T-helper 17 cell (primary cell): ENCODE measurements at places on chromosomes 5 and 9.

DNA sequence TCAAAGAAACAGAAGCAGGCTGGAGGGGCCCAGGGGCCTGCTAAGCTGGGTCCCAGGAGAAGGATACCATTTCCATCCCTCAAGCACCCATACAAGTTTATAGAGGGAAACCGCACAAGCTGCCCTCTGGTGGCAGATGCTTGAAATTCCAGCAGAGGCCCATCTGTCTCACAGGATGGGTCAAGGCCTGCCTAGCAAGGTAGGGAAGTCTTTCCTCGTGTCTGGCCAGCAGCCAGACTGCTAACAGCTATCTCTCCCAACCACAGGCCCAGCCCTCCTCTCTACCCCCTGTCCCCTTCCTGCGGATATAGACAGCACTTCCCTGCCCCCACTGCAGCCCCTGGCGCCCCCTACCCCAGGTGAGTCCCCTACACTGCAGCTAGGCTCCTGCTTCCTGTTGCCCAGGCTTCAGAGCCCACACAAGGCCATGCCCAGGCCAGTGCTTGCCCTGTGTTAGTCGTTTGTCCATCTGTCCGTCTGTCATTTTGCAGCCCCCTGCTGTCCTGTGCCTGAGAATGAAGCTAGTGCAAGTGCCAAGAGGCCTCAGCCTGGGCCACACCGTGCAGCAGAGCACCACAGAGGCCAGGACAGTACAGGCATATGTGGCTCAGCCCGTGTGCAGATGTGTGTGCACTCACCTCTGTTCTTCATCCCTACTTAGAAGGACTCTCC lies 26.2 kb downstream of the TCF7 start:
- DNase-seq, result no peak

DNA sequence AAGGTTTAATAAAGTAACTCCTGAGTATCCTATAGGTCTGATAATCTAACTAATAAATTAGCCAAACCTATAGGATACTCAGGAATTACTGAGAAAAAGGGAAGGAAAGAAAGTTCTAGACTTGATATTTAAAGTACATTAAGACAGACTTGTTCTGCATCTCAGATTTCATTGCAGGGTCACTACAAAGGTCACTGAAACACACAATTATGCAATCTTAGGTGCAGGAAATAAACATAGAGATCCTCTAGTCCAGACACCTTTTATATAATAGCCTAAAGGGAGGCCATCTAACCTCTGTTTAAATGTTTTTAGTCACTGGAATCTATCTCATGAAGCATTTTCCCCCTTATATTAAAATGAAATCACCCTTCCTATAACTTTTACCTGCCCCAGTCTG lies 1215.7 kb downstream of the MAT2B start:
- DNase-seq, result no peak

DNA sequence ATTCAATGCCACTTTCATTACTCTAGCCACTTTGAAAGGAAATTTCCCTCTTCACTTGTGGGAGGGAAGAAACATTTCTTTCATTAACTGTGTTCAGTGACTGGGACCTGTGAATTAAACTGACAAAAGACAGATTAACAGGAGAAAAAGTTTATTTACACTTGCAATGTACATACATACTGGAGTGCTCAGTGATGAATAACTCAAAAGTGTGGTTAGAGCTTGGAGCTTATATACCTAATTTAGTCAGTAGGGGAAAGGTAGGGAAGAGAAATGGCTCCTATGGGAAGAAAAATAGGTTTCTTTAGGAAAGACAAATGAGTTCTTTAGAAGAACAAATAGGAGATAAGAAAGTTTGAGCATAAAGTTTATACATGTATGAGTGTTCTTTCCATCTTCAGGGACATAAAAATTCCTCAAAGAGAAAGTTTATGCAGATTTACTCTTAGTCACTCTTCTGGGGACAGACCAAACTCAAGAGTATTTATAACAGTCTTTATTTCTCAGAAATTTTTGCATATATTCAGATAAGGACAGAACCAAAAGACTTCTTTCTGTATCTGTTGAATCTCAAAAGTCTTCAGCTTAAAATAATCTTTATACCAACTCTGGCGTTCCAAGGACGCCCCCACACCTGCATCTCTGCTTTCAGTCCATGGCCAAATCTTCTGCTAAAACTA lies 120.0 kb upstream of the RAI14 start:
- DNase-seq, result no peak

GRCh38 chr9:13444245-13445102 lies 165.0 kb upstream of the MPDZ start:
- no peak for DNase-seq

- DNase-seq, result no peak
Observed at GRCh38 chr9:134474055-134474370, 147.8 kb downstream of the RXRA start.

GRCh38 chr9:93812410-93812668 lies 142.8 kb downstream of the BARX1 start:
- DNase-seq, result no peak

DNA sequence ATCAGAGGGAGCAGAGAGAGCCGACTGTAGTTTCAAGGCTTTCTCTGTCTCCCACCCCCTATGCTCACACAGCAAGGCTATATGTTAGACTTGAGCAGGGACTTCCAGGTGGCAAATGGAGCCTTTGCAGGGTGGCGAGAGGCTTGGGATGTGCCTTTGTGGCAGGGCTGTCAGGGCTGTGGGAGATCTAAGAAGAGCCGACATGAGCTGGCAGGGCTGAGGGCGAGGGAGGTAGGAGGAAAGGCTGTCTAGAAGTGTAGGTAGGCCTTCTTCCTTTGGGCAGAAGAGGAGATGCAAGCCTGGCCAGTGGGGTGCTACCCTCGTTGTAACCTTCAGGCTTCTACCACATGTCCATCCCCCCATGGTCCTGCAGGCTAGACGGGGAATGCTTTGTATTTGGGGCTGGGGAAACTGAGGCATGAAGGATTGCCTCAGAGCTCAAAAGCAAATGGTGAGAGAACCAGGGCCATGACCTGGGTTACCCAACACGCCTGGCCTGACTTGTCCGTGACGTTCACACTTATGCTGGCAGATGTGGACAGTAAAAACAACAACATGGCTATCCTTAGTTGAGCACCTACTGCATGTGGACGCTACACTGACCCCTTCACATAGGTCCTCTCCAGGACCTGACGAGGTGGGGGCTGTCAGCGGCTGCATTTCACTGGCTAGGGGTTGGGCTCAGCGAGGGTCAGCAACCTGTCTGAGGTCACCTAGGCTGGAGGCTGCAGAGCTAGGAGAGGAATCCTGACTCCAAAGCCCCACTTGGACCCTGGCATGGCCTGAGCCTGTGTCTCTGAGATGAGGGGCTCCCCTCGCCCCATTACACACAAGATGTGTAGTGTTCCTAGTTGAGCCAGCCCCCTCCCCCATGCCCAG lies 15.3 kb downstream of the CXXC5 start:
- no peak for DNase-seq

DNA sequence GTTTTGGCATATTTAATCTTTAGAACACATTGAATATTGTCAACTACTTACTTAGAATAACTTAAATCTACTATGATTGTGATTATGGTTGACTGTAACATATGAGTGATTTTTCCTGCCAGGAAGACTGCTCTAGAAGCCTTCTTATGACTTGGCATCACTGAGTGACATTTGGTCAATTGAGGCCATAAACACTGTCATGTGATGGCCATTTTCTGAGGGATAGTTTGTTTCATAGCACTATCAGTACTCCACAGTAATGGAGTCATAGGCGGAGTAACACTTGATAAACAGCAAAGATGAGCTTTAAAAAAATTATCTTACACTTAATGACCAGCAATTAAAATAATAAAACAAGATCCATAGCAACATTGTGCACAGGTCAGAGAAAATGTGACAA lies 31.0 kb downstream of the C9orf40 start:
- DNase-seq, result no peak

- no peak for DNase-seq
Observed at GRCh38 chr5:73674669-73675004, 48.6 kb downstream of the ARHGEF28 start.

DNA sequence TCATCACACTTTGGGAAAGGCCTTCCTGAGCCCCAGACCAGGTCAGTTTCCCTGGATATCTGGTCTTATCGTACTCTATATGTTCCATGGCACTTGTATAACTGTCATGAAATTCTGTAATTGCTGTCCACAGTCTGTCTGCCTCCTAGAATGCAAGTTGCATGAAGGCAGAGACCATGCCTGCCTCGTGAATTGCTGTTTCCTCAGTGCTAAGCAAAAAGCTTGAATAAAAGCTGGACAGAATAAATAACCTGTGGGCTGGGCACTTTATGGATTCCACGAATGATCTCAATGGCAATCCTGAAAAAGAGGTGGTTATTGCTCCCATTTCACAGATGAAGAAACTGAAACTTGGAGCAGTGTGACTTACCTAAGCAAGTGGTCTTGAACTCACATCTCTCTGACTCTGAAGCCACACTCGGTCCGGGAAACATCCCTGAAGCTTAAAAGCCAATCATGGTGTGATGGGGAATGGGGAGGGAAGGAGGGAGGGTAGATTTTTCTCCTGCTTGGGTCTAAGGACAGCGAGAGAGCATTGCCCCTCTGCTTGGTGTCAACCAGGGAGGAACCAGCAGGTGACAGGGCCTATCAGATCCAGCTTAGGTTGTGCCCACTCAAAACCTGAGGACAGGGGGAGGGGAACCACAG lies 13.2 kb upstream of the LHX2 start:
- no peak for DNase-seq

DNA sequence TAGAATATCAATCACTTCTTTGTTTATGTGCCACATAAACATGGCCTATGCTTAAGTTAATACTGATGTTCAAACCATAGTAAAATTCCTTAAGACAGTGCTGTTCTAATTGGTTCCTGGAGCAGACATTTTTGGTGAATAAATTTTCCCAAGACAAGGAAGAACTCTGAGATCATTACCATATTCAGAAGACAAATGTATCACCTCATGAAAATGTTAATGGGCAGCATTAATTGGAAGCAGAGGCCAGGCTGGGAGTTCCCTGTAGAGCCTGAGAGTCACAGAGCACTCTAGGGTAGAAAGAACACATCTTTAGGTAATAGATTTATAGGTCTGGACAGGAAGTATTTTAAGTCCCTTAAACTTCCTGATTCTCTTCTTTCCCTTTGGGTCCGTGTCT lies 240.2 kb downstream of the MAN2A1 start:
- no peak for DNase-seq

DNA sequence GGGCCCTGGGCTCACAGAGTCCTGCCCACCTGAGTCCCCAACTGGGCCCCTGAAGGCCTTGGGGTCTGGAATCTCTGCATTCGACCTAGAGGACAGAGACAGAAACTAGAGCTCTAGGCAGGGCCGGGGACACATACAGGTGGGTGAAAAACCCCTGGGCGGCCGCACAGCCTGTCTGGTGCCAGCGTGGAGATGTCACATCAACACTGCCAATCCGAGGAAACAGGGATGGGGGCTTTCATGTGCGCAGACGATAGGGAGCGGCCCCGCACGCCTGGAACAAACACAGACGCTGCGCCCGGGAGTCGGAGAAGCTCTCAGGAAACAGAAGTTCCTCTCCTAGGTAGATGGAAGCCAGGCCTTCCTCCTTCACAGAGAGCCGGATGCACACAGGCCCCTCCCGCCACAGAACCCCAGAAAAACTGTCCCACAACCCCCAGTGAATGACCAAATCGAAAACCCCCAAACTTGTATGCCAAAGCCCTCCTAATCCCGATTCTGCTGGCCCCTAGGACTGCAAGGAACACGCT lies 1.8 kb downstream of the GRM6 start:
- DNase-seq, result no peak

- DNase-seq, result no peak
Observed at GRCh38 chr9:80501635-80502034, 929.9 kb downstream of the TLE4 start.

GRCh38 chr5:149071756-149072155 lies 8.9 kb upstream of the SH3TC2 start:
- DNase-seq, result no peak

DNA sequence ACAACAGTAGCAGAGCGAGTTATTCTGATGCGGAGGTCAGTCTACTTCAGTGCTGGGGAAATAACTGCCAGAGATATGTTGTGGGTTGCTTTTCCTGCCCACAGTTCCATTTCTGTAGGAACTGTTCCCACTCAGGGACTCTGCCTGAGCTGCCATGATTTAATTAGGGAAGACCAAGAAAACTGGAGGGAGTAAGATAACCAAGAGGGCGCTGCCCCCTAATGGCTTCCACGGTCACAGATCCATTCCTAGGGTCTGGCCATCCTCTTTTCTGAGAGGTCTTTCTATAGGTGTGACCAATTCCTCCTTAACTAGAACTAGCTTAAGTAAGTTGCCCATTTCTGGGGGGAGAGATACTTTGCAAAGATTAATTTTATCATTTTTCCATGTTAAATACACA lies 125.9 kb downstream of the APBA1 start:
- no peak for DNase-seq

DNA sequence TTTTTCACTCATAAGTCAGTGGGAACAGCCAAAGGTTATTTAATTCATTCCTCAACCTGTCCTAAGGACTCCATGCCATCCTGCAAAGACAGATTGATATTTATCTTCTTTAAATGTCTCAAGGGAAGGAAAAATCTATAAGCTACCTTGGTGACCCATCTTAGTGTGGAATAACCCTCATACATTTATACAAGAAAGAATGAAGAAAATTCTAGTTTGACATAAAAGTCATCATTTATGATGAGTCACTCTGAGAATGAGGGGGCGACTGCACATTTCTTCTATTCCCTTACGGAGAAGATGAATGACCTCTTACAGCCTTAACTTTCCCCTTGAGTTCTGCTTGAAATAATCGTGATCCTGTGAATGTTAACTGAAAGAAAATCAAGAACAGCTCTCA lies 26.8 kb upstream of the NUDT12 start:
- DNase-seq, result no peak

- no peak for DNase-seq
Observed at GRCh38 chr9:112094948-112095681, 80.0 kb downstream of the SUSD1 start.

DNA sequence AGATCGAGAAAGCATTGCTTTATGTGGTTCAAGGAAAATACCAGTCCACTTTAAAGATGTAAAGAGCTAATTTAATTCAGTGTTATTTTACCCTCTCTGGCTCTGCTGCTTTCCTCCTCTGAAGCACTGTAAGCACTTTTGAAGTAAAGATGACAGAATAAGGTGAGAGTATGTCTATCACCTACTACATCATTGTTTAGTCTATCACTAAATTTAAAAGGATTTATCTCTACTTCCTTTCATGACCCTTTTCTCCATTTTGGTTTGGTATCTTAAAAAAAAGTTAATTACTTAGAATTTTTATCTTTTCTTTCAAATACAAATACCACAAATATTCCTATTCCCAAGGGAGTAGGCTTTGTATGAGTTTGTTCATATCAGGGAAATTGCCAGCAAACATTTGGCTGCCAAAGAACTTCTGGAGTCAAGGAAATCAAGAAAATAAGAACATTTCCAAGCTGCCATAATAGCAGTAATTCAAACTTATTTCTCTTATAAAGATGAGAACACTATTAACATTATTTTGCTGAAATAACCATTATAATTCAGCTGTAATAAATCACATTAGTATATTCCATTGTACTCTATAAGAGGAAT lies 77.8 kb downstream of the SLC38A9 start:
- no peak for DNase-seq

- DNase-seq, result no peak
Observed at GRCh38 chr5:1536871-1537602, 13.3 kb upstream of the LPCAT1 start.

- DNase-seq, result no peak
Observed at GRCh38 chr5:34957321-34957720, 28.0 kb downstream of the DNAJC21 start.
